ENCODE measurements at places on chromosomes 1 and 21.

GRCh38 chr1:55702064-55702463 lies 486.9 kb upstream of the USP24 start:
- DNase-seq: no peak

GRCh38 chr1:109272021-109272799 lies 10.7 kb downstream of the PSRC1 start:
- no peak for DNase-seq

- DNase-seq: no peak
Measured at GRCh38 chr1:229636042-229636441, 10.0 kb downstream of the URB2 start.

DNA sequence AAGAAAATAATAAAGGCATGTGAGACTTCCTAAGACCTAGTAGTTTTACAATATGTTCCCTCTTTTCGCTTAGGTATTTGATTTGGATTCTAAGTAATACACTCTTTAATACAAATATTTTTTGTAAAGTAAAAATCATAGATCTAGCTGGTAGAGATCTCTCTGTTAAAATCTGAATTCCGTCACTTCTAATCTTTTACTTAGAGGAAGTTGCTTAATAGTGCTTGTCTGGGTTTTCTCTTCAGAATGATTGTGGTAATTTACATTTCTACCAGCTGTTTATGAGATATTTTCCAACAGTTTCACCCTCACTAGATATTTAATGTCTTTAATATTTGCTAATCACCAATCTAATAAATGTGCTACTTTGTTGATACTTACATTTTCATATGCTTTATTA lies 23.3 kb downstream of the RBM11 start:
- no peak for DNase-seq

GRCh38 chr21:44354775-44355771 lies 1.7 kb downstream of the TRPM2 start:
- no peak for DNase-seq

- no peak for DNase-seq
Measured at GRCh38 chr1:66757722-66758240, 5.5 kb downstream of the DYNLT5 start.

- no peak for DNase-seq
Measured at GRCh38 chr1:46797696-46798470, 963 bp upstream of the CYP4B1 start.

DNA sequence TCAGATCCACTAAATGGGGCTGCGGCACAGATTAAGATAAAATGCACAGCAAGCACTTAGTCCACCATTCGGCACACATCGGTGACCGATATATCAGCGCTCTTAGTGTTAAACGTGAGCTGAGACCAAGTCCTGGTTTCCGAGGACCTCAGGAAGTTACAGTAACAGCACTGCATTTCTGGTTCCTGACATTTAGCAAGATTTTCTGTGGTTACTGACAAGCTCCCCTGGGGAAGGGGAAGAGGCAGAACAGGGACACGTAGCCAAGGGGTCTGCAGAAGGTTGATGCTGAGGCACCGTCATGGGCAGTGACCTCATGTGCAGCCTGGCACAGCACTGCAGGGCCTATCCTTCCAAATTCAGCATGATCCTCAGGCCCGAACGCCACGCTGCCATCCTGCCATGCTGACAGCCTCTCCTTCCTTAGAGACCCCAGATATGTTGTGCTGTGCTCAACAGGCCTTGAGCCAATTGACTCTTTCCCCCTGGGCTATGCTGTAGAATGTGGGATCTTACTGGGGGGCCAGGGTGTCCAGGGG lies 13.4 kb upstream of the PEF1 start:
- DNase-seq: no peak

- DNase-seq: no peak
Measured at GRCh38 chr1:162952956-162953355, 92.0 kb upstream of the CCDC190 start.

DNA sequence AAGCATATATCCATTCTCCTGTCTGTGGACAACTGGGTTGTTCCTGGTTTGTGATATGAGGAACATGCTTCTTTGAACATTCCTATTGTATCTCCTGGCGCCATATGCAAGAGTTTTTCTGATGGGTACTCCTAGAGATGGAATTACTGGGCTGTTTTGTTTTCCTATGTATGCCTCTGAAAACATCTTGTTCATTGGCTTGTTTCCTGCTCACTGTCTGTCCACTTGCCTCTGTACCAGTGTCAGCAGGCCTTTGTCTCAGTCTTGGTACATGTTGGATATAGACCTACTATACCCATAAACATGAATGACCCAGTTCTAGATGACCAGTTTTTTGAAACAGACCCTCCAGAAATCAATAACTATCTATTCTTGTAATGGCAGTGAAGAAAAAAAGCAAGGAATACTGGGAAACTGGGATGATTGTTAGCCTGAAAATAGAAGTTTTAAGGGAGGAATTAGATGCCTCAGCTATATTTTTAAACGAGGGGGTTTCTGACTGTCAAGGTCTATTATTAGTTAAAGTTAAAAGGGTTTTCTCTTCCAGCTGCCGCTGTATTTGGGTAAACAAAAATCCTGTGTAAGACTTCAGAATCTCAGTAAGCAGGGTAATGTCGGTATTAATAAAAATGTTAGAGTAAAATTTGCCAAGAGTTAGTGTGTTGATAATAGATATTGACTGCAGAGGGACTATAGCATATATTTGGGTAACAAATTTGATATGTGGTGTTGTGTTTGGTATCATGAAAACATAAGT lies 103.6 kb downstream of the RYR2 start:
- DNase-seq: no peak

DNA sequence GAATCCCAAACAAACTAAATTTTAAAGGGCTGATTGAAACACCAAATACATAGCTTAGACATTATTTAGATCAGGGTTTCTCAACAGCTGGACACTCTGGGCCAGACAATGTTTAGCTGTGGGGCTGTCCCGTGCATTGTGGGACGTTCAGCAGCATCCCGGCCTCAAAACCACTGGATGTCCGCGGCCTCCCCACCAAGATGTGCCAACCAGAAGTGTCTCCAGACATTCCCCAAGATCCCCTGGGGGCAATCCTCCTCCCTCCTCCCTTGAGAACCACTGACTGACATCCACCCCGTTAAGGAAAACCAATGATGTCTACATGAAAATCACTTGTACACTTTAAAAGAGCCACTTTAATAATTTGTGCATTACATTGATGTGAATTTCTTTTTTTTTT lies 38.4 kb downstream of the CLSTN1 start:
- no peak for DNase-seq

DNA sequence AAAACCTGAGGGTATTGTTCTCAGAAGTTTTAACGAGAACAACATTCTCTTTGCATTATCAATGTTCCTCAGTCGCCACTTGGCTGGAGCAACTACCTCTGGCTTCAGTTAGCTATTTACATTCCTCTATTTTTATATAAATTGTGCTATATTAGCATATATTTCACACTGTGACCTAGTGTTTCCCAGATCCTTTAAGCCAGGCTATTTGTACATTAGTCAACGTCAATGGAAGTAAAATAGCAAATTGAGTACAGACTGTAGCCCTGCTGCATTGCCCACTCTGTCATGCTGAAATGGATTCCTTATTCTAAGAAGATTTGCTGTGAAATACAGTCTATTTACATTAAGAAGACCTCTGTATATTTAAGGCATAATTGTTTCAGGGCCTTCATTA lies 213.8 kb downstream of the ROR1 start:
- DNase-seq: no peak

DNA sequence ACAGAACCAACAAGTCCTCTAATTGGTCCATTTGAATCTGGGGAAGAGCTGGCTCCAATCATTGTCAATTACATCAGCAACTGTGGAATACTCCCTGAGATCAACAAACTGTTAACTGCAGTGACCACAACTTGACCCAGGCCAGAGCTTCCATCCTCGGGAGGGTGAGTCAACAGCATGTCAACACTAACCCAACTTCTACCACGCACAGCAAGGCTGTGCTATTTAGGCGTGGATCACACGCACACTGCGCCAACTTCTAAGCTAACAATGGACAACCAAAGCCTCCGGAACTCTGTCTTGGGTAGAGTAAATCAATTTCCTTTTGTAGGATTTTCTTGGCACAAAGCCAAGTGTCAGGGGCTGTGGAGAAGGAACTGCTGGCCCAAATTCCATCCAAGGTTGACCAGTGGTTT lies 30.4 kb downstream of the APP start:
- DNase-seq: no peak

DNA sequence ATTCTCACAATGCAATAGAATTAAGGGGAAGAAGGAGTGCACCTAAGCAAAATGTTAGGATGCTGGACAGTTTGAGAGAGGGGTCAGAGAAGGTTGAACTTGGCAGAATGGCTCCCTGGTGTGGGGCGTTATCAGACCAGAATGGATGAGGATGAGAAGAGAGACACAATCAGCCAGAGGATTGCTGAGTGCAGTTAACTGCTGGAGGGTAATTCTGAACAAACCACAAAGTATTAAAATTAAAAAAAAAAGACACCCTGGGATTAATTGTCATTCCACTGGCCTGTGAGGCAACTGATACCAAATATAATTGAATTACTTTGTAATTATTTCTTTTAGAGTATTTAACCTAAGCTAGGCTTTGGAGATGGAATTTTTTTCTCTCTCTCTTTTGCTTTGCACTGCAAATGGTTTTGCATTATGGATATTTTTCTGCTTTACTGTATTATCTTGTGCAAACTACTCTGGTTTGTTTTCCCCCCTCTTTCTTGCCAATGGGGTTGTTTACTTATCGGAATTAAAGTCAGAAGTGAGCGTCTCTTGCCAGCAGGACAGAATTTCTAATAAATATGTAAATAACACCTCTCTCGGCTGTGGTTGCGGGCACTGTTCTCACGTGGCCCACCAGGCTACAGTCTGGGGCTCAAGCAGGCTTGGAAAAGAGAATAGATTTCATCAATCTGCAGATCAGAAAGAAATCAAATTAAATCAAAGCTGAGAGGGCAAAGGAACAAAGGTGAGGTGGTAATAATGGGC lies 572.9 kb upstream of the CAMK1G start:
- DNase-seq: no peak

GRCh38 chr1:179095924-179096323 lies 14.1 kb downstream of the TOR3A start:
- DNase-seq: no peak

DNA sequence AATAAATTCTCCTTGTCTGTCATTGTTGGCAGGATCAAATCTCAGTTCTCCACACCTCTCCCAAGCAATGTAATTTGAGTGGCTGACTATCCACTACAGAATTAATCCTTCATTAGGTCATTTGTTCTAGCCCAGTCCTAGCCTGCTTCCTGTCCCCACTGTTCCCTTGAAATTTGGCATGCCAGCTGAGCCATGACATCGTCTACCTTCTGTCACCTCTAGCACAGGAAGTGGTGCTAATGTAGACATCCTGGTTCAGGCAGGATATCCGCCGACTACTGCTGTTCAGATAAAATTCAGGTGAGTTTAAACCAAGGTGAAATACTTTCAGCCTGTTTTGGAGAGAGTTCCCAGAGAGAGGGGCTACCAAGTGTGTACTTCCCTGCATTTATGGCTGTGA lies 5.9 kb downstream of the CHRM3 start:
- no peak for DNase-seq

DNA sequence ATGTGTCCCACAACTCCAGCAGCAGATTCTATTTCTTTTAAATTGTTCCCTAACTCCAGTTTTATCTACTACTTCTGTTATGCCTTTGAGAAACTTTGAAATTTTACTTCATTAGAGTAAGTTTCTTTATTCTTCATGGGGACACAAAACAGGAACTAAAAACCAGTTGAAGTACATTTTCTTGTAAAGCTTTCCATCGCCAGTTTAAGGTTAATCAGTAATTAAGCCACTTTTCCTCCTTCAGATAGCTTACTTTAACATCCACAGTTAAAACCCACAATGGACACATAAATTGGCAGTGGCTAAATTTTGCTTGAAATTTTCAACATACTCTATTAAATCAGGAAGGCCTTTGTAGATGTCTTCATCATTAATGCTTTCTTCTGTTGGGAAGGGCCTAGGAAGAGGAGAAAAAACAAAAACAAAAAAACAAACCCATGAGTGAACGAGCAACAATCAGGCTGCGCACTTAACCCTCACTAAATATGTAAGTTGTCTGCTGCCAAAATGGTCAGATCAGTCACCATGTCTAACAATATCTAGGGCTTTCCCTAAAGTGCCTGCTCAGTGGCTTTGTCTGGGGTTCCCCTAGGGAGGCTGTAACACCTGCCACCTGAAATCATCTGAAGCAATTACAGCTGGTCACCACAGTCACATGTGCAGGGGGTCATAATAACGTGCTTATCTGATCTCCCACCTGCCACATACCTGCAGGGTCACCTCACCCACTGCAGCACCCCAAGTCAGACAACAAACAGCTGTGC lies 187.9 kb downstream of the VAV3 start:
- DNase-seq: no peak

- DNase-seq: no peak
Measured at GRCh38 chr1:212118167-212118871, 82.8 kb downstream of the DTL start.

DNA sequence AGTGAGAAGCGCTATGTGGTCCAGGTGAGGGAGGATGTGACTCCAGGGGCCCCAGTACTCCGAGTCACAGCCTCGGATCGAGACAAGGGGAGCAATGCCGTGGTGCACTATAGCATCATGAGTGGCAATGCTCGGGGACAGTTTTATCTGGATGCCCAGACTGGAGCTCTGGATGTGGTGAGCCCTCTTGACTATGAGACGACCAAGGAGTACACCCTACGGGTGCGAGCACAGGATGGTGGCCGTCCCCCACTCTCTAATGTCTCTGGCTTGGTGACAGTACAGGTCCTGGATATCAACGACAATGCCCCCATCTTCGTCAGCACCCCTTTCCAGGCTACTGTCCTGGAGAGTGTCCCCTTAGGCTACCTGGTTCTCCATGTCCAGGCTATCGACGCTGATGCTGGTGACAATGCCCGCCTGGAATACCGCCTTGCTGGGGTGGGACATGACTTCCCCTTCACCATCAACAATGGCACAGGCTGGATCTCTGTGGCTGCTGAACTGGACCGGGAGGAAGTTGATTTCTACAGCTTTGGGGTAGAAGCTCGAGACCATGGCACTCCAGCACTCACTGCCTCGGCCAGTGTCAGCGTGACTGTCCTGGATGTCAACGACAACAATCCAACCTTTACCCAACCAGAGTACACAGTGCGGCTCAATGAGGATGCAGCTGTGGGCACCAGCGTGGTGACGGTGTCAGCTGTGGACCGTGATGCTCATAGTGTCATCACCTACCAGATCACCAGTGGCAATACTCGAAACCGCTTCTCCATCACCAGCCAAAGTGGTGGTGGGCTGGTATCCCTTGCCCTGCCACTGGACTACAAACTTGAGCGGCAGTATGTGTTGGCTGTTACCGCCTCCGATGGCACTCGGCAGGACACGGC lies 2.2 kb downstream of the CELSR2 start:
- DNase-seq: no peak
